Psoas muscle (tissue), 8 donors: ENCODE measurements at places on chromosomes 2 and 18. TPM values are rescaled to one million over a fixed set of nuclear protein-coding genes. Genes with fewer than 3 reads are reported as not detected.

- peaks cover 17% of the 10 kb centered on the region for H3K4me1 ChIP-seq
- no peak overlapping the region for H3K27ac ChIP-seq
- peak overlapping the region; percentile 100 for H3K4me3 ChIP-seq
Observed at GRCh38 chr2:118014492-118014824, 588 bp upstream of the CCDC93 start.

Gene DAPL1
- not detected for total RNA-seq

- DNase-seq: no peak
- no peaks in the 10 kb centered on the region for H3K27me3 ChIP-seq
- H3K27ac ChIP-seq: peak overlapping the region; percentile 100
- H3K4me1 ChIP-seq: peaks cover 59% of the 10 kb centered on the region
- H3K4me3 ChIP-seq: peak overlapping the region; percentile 86
Observed at GRCh38 chr2:156435396-156435717, 822 bp upstream of the GPD2 start.

- H3K36me3 ChIP-seq: no peaks in the 10 kb centered on the region
- H3K27me3 ChIP-seq: no peaks in the 10 kb centered on the region
- no peak for DNase-seq
Observed at GRCh38 chr2:38945372-38945771, 55.7 kb downstream of the ARHGEF33 start.

- H3K27ac ChIP-seq: peak overlapping the region; percentile 90
- peak; percentile 45 for DNase-seq
- peak overlapping the region; percentile 77 for H3K4me3 ChIP-seq
- H3K27me3 ChIP-seq: no peaks in the 10 kb centered on the region
- peaks cover 17% of the 10 kb centered on the region for H3K4me1 ChIP-seq
- no peaks in the 10 kb centered on the region for H3K36me3 ChIP-seq
Observed at GRCh38 chr2:202376460-202377206, 506 bp downstream of the BMPR2 start.
